Hepatocyte (in vitro differentiated cells): ENCODE measurements at places on chromosomes 11 and 22.

DNA sequence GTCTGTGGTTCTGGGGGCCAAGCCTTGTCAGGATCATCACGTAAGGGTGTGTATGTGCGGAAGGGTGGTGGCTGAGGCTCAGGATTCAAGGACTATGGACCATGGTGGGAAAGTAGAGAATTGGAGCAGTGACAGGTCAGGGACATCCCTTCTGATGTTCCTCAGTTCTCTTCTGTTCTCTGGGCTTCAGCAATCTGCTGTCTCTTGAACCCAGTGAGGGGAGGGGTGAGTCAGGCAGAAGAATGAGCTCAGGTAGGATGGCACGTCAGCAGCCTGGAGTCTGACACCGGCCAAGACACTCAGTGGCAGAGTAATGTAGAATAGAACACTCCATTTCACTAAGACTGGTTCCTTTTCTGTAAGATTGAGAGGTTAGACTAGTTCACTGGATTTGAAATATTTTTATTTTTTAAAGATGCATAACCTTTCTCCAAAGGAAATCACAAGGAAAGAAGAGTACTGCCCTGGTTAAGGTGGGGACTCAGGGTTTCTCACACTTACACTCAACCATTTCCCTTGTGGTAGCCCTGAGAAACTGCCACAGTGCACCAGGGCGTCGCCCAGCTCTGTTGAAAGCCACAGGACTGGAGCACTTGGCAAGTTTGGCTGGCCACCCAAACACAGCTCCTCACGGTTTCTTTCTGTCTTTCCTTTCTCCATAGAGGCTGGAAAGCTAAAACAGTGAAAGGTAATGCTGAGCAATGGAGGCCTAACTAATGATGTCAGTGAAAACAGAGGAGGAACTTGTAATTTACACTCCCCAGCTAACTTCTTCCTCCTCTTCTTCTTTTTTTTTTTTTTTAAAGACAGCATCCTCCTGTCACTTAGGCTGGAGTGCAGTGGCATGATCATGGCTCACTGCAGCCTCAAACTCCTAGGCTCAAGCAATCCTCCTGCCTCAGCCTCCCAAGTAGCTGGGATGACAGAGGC lies 23.1 kb upstream of the MICAL2 start:
- no peak overlapping the region for H3K4me3 ChIP-seq
- H3K27ac ChIP-seq, result peak overlapping the region; percentile 96
- no peak for DNase-seq
- H3K27me3 ChIP-seq, result no peaks in the 10 kb centered on the region
- H3K4me1 ChIP-seq, result peaks cover 44% of the 10 kb centered on the region

- DNase-seq, result no peak
- no peak overlapping the region for H3K27ac ChIP-seq
- H3K4me3 ChIP-seq, result no peak overlapping the region
- no peaks in the 10 kb centered on the region for H3K27me3 ChIP-seq
Observed at GRCh38 chr11:16841984-16842383, 103.5 kb downstream of the C11orf58 start.

GRCh38 chr11:78773077-78773476 lies 198.4 kb upstream of the NARS2 start:
- no peaks in the 10 kb centered on the region for H3K4me1 ChIP-seq
- DNase-seq, result no peak
- no peak overlapping the region for H3K27ac ChIP-seq

DNA sequence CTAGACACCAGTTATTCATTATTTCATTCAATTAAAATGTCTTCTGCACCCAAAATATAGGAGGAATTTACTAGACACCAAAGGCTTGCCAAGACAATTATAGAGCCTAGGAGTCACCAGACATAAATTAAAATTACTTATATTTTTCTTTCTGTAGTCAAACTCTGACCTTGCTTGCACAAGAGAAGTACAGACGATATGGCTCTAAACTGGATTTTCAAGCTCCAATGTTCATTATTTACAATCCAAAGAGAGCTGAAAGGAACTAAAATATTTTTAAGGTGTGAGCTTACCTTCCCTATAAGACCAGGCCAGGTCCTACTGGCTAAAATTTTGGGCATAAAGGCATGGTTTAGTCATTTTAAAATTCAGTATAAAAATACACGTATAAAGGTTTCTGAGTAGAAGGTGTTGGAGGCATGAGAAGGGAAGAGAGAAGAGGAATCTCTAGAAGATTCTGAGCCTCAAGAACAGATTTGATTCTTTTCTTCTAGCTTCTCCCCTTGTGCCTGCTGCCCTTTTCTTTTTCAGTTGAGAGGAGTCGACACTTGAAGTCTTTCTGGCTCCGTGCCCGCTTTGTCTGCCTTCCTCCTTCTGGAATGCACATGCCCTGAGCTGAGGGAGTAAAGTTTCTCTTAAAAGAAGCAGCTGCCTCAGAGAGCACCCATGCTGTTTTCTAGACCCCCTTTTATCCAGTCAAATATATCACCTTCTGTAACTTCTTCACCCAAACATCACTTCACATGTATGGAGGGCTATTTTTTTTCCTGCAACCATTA lies 13.5 kb downstream of the C11orf97 start:
- H3K36me3 ChIP-seq, result no peaks in the 10 kb centered on the region
- peak overlapping the region; percentile 44 for H3K27ac ChIP-seq
- peak; percentile 57 for DNase-seq
- H3K4me1 ChIP-seq, result peaks cover 11% of the 10 kb centered on the region

GRCh38 chr11:13183094-13183825 lies 94.3 kb upstream of the BMAL1 start:
- DNase-seq, result peak; percentile 32
- no peaks in the 10 kb centered on the region for H3K27me3 ChIP-seq
- H3K4me3 ChIP-seq, result no peak overlapping the region
- H3K27ac ChIP-seq, result no peak overlapping the region
- H3K4me1 ChIP-seq, result no peaks in the 10 kb centered on the region
- H3K36me3 ChIP-seq, result no peaks in the 10 kb centered on the region

DNA sequence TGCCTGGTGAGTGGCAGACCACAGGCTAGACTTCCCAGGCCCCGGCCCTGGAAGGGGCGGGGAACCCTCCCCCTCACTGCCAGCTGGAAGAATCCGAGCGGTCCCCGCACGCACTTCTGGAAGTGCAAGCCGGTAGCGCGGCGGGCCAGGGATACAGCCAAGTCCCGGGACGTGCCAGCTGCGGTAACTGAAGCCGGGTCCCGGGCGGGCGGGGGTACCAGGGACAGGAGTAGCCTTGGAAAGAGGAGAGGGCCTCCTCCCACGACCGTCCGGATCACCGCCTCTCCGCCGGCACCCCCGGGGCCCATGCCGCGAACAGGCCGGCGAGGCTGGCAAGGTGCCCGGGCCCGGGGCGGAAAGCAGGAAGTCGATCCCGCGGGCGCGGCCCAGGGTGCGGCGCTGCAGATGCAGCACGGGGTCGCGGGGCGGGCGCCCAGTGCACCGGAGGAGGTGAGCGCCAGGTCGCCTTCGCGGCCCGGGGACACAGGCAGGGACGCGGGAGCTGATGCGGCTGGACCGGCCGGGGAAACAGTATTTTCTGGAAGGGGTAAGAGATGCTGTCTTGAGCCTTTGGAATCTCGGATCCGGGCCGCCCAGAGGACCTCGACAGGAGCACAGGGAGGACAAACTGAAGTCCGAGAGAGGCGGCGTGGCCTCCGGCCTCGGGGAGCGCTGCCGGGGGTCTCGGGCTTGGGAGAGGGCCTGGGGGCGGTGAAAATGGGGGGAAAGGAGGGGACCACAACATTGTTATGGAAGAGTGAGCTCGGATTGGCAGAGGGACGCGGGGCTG lies 783 bp upstream of the SLC35C1 start:
- no peaks in the 10 kb centered on the region for H3K27me3 ChIP-seq
- peak overlapping the region; percentile 43 for H3K4me3 ChIP-seq
- peak; percentile 90 for DNase-seq
- no peaks in the 10 kb centered on the region for H3K36me3 ChIP-seq
- H3K27ac ChIP-seq, result peak overlapping the region; percentile 95

GRCh38 chr22:23438216-23438615 lies 141.9 kb downstream of the IGLL1 start:
- peaks cover 8% of the 10 kb centered on the region for H3K4me1 ChIP-seq
- no peaks in the 10 kb centered on the region for H3K27me3 ChIP-seq
- DNase-seq, result no peak
- no peak overlapping the region for H3K27ac ChIP-seq
- no peak overlapping the region for H3K4me3 ChIP-seq
- H3K36me3 ChIP-seq, result no peaks in the 10 kb centered on the region

DNA sequence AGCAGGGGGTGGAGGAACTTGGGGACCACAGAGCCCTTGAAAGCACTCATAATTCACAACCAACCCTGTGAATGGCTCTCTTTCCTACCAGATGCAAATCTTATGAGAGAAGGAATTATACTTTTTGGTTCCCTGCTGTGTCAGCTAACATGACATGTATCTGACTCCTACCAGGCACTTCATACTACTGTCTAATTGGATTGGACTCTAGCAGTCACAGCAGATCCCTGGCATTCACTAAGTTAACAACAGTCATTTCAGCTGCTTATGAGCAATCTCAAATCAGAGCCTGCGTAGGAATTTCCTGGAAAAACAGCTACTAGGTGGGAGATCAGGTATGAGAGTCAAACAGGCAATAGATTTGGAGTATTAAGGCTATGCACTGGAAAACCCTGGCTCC lies 11.1 kb upstream of the ENDOD1 start:
- no peaks in the 10 kb centered on the region for H3K36me3 ChIP-seq

DNA sequence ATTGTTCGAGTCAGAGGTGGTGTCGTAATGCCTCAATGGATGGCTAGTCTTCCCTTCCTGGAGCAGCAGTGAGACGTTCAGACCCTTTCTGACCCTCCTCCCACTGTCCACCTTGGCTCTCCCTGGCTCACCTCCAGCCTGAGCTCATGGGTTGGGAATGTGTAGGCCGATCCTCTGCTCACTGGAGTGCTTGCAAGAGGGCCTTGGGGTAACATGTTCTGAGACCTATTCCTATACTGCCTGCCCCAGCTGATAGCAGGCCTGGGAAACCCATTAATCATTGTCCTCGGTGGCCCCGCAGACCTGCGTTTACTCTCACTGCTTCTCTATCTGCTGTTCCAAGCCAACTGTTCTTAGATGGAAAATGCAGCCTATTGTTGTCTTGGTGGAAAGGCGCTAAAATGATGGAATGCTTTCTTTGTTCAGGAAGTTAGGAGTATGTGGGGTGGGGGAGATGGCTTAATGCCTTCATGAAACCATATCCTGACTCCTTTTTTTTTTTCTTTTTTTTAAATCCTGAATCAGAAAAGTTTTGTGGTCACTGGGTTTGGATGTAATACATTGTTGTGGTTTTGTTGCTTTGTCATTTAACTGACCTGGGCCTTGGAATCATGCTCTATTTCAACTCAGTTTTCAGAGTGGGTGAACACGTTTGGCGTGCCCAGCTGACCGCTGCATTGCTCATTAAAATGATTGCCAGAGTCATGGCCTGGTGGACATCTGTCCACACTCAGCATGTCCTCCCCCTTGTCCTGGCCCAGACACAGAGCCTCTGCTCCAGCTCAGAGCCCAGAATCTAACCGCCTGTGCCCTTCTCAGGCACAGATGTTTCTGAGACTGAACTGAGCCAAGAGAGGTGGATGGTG lies 72.5 kb downstream of the MICAL2 start:
- no peaks in the 10 kb centered on the region for H3K27me3 ChIP-seq
- H3K27ac ChIP-seq, result peak overlapping the region; percentile 39
- no peak overlapping the region for H3K4me3 ChIP-seq
- peaks cover 28% of the 10 kb centered on the region for H3K4me1 ChIP-seq

- DNase-seq, result no peak
- peak overlapping the region; percentile 1 for H3K27ac ChIP-seq
- no peak overlapping the region for H3K4me3 ChIP-seq
- no peaks in the 10 kb centered on the region for H3K27me3 ChIP-seq
- H3K36me3 ChIP-seq, result no peaks in the 10 kb centered on the region
Observed at GRCh38 chr11:106961048-106961447, 57.2 kb downstream of the GUCY1A2 start.

DNA sequence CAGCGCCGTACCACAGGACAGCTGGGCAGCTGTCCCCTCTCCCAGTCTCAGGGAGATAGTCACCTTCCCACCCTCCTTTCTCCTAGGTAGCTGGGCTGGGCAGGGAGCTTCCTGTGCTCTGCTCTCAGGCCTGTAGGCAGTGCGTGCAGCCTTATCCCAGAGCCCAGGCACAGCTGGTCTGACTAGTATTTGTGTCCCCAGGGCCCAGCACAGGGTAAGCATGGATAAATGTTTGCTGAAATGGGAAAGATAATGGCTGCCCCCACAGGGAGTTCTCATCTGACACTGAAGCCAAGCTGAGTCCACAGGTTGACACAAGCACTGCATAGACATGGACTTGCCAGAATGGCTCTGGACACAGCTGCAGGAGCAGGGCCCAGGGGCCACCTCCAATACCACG lies 9.8 kb downstream of the SLC15A3 start:
- no peaks in the 10 kb centered on the region for H3K27me3 ChIP-seq
- no peak overlapping the region for H3K4me3 ChIP-seq
- H3K36me3 ChIP-seq, result no peaks in the 10 kb centered on the region
- peaks cover 6% of the 10 kb centered on the region for H3K4me1 ChIP-seq

GRCh38 chr11:126525702-126526101 lies 170.2 kb downstream of the ST3GAL4 start:
- H3K4me3 ChIP-seq, result no peak overlapping the region
- H3K27me3 ChIP-seq, result peaks cover 22% of the 10 kb centered on the region
- DNase-seq, result no peak

DNA sequence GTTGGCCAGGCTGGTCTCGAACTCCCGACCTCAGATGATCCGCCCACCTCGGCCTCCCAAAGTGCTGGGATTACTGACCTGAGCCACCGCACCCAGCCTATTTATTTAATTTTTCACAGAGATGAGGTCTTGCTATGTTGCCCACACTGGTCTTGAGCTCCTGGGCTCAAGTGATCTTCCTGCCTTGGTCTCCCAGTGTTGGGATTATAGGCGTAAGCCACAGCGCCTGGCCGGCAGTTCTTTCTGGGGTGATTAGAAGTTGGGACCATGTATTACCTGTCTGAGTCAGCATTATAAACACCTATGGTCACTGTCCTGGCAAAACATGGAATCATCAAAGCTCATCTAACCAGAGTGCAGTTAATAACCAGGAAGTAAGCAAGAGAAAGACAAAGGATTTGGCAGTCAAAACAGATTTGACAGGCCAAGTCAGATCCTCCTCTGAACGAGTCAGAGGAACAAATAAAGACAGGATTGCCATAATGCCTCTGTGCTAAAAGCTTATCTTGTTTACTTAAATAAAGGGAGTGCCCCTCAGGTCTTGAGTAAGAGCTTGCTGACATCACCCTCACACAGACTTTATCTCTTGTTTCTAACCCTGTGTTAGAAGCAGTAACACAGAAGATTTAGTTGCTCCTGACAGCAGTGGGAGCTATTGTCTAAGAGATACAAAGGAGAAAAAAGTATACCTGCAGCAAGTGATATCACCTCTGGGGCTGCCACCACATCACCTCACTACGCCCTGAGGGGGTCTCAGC lies 3.7 kb downstream of the SERPIND1 start:
- H3K4me1 ChIP-seq, result peaks cover 39% of the 10 kb centered on the region
- no peaks in the 10 kb centered on the region for H3K27me3 ChIP-seq
- DNase-seq, result peak; percentile 84
- H3K4me3 ChIP-seq, result no peak overlapping the region
- H3K36me3 ChIP-seq, result no peaks in the 10 kb centered on the region

GRCh38 chr11:65241134-65241533 lies 20.6 kb upstream of the POLA2 start:
- no peak overlapping the region for H3K27ac ChIP-seq
- H3K4me1 ChIP-seq, result peaks cover 3% of the 10 kb centered on the region
- no peak overlapping the region for H3K4me3 ChIP-seq
- H3K36me3 ChIP-seq, result no peaks in the 10 kb centered on the region
